ENCODE measurements at places on chromosomes 1 and 21. TPM values are rescaled to one million over a fixed set of nuclear protein-coding genes. Genes with fewer than 3 reads are reported as not detected.

Gene MMEL1
- not detected for total RNA-seq

Gene LINGO4
- 0.13 TPM for total RNA-seq

Gene YY1AP1
- 42.3 TPM for total RNA-seq

Gene FLG2
- total RNA-seq: not detected

Gene C1orf87
- 0.23 TPM for total RNA-seq

Gene CD244
- 0.31 TPM for total RNA-seq

Gene CFAP141
- total RNA-seq: not detected

DNA sequence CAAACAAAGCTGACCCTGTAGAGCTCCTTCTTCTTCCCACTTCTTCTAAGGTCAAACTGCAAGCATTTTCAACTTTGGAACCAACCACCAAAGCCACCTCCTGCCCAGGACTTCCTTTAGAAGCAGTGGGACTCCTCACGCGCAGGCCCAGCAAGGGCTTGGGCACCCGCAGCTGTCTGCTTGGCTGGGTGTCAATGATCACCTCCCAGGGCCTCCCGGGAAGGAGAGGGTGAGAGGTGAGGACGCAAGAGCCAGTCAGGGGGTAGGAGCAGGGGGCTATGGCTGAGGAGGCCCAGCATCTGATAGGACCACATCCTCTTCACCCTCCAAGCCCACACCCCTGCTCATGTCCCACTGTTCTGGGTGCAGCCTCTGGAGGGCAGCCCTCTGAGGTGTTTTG lies 10.2 kb downstream of the KLHL21 start:
- DNase-seq: no peak

GRCh38 chr1:101262630-101263348 lies 26.0 kb downstream of the S1PR1 start:
- no peak for DNase-seq

GRCh38 chr1:218351391-218352074 lies 6.4 kb downstream of the TGFB2 start:
- DNase-seq: no peak

DNA sequence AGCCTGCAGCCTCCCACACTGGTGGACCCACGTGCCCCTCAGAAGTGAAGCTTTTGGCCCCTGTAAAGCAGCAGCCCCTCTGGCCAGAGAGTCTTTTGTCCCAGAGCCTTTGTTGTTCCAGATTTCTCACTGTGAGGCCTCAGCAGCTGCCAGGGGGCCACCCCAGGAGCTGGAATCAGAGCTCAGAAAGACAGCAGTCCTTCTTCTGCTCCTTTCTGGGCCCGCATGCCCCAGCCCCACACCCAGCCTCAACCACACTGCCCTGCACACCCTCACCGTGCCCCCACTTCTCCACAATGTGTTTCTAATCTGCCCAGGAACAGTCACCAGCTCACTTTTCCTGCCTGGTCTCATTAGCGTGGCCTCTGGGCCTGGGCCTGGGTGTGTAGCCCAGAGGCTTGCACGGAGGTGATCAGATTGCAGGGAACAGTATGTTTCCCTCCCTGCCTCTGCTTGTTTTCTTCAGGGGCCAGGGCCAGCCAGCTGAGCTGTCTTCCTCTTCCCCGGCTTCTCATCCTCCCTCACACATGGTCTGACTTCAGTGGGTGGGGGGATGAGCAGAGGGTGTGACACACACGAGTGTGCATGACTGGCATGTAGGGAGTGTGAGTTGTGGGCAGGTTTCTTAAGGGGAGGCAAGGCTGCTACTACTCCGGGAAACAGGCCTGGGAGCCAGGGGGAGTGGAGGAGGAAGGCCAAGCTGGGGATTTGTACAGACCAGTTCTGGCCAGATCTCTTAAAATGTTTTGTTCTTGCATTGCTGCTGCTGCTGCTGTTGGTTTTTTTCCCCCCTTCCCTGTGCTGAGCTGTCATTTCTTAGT lies 82.5 kb upstream of the ZNF648 start:
- DNase-seq: peak; percentile 18

DNA sequence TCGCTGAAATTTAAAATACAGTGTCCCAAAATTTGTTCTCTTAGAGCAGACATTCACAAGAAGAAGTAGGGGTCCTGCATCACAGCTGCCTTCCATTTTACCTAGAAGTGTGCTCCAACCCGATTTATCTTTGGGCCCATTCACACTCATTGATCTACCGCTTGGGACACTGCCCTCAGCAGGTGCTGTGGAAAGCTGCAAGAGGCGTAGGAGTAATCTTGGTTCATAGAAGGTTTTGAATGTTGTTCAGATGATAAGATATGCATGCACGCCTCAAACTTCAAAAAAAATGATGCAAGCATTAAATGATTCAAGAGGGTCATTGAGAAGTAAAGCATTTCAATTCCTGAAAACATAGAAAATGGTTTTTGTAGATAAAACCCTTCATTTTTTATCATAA lies 18.6 kb upstream of the C1orf105 start:
- DNase-seq: no peak

- peak; percentile 20 for DNase-seq
Measured at GRCh38 chr1:162191396-162192305, 122.2 kb downstream of the NOS1AP start.

DNA sequence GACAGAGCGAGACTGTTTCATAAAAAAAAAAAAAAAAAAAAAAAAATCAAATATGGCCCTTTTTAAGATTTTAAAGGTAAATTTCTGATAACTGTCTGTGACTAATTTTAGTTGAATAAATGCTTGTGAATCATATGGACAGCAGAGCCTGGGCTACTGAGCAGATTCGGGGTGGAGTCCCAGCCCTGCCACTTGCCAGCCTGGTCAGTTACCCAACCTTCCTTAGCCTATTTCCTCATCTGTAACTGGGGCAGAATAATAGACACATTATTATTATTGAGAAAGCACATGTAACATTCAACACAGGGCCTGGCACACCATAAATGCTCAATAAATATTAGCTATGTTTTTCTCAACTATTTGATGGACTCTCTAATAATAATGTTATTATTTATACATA lies 11.2 kb upstream of the H3-3A start:
- no peak for DNase-seq

DNA sequence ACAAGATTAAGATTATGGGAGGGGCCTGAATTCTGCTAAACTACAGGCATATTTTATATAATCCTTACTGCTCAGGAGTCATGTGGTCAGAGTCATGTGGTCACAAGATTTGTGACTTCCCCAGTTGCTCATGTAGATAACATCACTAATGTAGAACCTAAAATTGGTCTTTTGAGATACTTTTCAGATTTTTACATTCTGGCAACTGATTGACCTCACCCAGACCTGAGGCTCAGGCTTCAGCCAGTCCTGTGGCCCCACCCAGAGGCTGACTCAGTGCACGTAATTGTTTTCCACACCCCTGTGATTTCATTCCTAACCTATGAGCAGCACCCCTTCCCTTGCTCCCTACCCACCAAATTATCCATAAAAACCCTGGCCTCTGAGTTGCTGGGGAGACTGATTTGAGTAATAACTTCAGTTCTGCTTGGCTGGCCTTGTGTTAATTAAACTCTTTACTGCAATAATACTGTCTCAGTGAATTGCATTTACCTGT lies 41.7 kb upstream of the ZNF326 start:
- peak; percentile 16 for DNase-seq

DNA sequence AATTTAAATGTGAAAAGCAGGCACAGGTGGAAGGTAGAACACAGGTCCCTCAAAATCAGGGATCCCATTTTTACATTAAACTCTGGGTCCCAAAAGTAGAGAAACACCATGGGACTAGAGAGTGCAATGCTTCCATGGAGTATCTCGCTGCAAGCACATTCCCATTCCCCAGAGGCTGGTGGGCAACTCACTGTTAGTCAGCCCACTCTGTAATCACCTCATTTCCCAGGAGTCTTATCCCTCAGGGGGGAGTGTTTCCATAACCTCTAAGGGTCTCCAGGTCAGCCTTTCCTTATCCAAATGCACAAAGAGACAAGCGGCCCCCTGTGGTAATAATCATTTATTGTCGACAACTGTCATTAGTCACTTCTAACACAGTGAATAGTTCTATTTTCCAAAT lies 490.1 kb upstream of the LRRC7 start:
- no peak for DNase-seq

GRCh38 chr21:38985568-38986378 lies 180.0 kb downstream of the ETS2 start:
- DNase-seq: no peak

- DNase-seq: no peak
Measured at GRCh38 chr1:36735939-36736730, 253.4 kb upstream of the CSF3R start.

DNA sequence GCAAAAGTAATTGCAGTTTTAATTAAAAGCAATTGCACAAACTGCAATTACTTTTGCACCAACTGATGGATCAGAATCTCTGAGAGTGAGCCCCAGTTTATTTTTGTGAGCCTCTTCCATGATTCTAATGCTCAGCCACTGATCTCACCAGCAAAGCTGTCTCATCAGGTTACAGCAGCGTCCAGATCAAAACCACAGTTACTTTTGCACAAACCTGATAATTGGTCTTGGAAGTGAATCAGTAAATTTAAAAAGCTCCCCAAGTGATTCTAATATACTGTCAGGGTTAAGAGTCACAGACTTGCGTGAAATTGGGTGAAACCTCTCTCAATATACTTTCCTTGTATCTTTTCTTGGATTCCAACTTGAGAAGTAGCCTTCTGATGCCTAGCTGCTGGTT lies 13.5 kb upstream of the CR2 start:
- no peak for DNase-seq

DNA sequence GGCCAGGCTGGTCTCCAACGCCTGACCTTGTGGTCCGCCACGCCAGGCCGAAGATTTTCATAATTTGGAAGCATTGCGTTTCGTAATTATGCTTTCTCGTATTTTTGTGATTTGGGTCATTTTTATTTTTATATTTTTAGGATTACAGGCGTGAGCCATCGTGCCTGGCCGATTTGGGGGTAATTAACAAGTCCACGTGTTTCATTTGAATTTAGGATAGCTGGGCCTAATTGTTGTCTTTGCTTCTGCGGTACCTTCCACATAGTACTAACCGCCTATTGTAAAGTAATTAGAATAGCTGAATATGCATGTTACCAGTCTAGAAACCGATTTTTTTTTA lies 1.0 kb downstream of the RCC1 start:
- DNase-seq: no peak

- DNase-seq: no peak
Measured at GRCh38 chr1:66438062-66438461, 95.9 kb upstream of the SGIP1 start.

- DNase-seq: no peak
Measured at GRCh38 chr1:225772848-225773247, 4.8 kb upstream of the SRP9 start.

- no peak for DNase-seq
Measured at GRCh38 chr1:56435434-56436262, 143.7 kb downstream of the PLPP3 start.

DNA sequence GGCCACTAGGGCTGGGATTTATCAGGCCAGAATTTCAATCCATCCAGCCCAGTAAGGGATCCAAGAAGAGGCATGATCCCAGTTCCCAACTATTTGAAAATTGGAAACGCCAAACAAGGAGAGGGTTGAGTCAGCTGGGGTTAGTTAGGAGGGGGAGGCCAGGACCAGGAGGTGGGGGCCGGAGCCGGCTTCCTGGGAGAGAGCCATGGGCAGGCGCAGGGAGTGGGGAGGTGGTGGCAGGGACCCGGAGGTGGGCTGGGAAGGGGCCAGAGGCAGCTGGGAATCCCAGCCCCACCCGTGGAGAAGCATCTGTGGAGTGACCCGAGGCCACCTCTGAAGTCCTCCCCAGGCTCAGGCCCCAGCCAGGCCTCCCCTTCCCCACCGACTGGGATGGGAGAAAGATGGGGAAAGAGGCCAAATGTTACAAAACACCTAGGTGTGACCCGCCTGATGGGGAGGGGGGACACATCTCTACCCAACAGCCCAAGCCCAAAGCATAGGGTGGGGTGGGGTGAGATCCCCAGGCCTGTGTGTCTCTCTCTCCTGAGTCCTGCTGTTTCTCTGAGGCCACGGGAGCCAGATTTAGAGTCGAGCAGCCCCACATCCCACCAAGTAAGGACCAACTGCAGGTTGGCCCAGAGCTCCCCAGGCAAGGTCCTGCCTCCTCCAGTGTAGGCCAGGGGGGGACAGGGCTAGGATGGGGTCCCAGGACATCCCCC lies 10.1 kb downstream of the HSPG2 start:
- DNase-seq: no peak

DNA sequence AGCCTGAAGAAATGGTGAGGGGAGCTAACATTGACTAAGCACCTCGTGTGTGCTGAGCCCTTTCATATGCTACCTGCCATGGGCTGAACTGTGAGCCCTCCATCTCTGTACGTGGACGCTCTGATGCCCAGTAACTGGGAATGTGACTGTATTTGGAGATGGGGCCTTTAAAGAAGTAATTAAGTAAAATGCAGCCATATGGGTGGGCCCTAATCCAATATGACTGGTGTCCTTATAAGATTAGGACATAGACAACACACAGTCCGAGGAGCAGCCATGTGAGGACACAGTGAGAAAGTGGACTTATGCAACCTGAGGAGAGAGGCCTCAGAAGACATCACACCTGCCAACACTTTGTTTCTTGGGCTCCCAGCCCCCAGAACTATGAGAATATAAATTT lies 92.7 kb upstream of the ATP1B1 start:
- DNase-seq: no peak

- DNase-seq: no peak
Measured at GRCh38 chr1:61770131-61770530, 27.9 kb downstream of the PATJ start.

- no peak for DNase-seq
Measured at GRCh38 chr1:51543858-51544257, 24.8 kb upstream of the EPS15 start.

- DNase-seq: no peak
Measured at GRCh38 chr1:201763455-201764140, 65.4 kb upstream of the IPO9 start.

GRCh38 chr1:20896826-20897225 lies 109.7 kb upstream of the HP1BP3 start:
- no peak for DNase-seq

DNA sequence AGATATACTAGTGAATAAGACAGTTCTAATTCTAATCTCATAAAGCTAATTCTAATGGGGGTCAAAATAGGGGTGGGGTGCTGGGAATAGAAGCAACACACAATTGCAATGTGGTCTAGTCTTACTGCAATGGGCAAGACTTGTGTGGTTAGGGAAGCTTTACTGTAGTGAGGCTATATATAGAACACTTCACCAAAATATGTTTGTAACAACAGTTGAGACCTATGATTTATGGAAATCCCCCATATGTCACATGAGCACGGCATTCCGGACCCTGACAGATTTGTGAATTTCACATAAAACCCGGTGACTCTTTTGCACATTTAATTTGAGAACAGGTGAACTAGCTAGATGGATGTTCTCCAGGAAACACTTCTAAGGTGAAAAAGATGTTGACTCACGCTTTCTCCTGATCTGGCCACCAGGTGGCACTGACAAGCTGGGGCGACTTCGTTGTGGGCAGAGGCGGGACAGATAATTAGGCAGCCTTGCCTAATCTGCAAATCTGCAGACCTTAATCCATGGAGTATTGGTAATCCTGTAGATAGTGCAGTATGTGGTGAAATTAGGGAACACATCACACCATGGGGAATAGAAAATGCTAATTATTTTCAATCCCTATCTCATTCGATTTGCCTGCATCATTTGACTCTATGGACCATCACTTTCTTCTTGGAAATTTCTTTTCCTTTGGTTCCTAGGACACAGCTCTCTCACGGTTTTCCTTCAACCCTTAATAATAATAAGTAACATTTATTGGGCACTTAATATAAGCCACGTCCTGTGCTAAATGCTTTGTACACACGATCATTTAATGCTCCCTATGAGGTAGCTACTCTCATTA lies 37.7 kb downstream of the KIAA0040 start:
- peak; percentile 75 for DNase-seq

- DNase-seq: peak; percentile 22
Measured at GRCh38 chr1:32981003-32981901, 16.6 kb upstream of the RNF19B start.
